Stimulated activated CD8-positive, alpha-beta memory T cell treated with anti-CD3 and anti-CD28 coated beads, Interleukin-7, amount 100 ng/mL, for 1 hour (primary cell): ENCODE measurements at places on chromosomes 13 and 19.

GRCh38 chr19:35150445-35150844, 4.1 kb upstream of the FXYD5 start:
- no peak for DNase-seq

DNA sequence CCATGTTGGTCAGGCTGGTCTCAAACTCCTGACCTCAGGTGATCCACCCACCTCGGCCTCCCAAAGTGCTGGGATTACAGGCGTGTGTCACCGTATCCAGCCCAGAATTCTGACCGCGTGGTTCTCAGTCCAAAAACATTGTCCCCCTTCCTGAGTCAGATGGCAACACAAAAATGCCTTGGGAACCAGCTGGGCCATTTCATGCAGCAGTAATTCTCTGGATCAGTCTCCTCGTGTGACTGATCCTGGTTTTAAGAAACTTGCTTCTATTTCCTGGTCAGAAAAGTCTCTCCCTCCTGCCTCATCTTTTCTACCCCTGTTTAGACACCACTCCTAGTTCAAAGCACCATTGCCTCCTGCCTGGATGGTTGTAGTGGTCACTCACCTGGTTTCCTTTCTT, 60.9 kb upstream of the USP29 start:
- no peak for DNase-seq

DNA sequence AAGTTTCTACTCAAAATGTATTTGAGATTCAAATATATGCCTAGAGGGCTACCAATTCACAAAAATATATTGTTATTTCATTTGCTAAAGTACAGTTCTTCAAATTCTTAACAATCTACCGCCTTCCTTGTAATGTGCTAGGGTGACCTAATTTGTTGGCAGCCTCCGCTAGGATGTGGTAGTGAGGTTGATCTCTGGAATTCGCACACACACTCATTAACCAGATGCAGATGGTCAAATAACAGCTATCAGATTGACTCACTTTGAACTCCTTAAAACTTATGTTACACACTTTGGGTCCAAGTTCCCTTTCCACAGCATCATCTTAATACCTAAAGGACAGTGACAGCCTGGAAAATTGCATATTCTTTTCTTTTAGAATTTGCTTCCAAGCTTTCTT, 367.3 kb downstream of the DCT start:
- DNase-seq: no peak

DNA sequence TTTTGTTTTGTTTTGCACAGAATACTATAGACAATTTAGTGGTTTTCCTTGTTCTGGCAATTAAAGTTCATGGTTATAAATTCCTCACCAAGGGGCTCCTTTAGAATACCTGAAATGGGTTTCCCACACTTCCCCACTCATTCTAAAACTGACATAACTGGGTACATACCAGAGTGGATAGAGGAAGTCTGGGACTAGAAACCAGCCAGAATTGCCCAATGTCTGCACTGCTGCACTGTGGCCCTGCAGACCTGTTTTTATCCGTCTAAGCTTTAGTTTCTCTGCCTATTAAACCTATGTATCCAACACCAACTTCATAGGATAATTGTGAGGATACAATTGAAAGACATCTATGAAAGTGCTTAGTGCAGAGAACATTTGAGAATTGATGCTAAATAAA, 498.6 kb downstream of the KCTD12 start:
- no peak for DNase-seq

GRCh38 chr19:35088131-35088913, 27.3 kb upstream of the FXYD3 start:
- no peak for DNase-seq
